ENCODE measurements at places on chromosomes 16 and 17.

DNA sequence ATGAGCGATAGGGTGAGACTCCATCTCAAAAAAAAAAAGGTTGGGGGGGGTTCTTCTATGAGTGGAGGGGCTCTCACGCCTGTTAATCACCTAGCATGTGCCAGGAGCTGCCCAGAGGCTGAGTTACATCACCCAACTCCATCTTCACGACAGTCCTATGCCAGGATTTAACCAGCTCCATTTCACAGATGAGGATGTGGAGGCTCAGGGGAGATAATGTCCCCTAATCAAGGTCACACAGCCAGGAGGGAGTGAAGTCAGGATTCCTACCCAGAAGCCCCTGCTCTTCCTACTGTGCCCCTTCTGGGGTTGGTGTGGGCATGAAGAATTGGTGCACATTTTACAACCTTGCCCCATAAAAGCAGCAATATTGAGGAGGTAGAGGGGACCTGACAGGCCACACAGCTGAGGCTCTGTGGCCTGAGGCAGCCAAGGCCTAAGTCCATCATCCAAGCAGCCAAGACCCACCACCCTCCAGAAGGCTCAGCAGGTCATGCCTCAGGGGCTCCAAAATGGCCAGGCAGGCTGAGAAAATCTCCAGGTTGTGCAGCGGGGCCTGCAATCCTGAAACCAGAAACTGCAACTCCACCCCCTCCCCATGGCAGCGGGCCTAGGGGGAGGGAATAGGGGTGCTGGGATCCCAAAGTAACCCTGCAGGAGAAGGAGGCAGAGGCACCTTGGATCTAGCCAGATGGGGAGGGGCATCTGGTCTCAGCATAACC, 6.9 kb downstream of the PPY start:
- no peak for DNase-seq

GRCh38 chr16:69106491-69107315, 1.2 kb downstream of the HAS3 start:
- DNase-seq = no peak

GRCh38 chr17:80931421-80932265, 60.0 kb upstream of the CHMP6 start:
- no peak for DNase-seq

DNA sequence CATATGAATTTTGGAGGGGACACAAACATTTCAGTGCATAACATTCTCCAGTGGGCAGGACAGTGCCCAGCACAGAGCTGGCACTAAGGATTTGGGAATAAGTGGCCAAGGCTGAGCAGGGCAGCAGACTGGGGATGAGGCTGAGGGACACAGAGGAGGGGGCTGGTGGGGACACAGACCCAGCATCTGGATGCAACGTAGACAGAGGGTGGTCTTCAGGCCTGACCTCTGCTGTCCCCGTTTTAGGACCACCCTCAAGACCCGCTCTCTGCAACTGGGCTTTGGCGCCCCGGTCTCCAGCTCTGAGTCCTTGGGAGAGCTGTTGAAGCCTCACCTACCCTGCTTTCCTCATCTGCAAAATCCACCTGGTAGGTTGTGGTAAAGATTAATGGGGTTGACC, 3.3 kb upstream of the PRSS33 start:
- DNase-seq = no peak

DNA sequence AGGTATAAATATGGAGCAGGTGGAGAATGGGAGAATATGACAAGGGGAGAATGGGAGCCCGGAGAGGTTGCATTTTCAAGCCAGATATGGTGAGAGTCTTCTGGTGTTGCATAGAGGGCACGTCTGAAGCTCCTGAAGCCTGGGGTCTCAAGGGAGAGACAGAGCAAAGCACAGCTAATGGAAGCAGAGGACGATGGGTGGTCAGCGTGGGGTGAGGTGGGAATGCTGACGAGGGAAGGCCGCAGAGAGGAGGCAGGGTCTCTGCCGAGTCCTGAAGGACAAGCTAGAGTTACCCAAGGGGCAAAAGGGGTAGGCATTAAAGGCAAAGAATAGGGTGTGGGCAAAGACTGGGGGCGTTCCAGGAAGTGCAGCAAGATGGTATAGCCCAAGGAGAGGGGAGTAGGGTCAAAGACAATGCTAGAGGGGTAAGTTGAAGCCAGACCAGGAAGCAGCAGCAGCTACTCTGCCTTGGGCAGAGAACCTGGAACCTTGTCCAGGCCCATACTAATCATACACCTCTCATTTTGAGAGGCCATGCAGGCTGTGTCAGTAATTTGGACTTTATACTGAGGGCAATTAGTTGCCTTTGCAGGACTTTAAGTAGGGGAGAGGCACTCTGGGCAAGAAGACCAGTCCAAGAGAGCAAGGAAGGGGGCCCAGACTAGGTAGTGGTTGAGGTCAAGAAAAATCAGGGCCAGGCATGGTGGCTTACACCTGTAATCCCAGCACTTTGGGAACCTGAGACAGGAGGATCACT, 2.7 kb downstream of the OTOP3 start:
- no peak for DNase-seq

- no peak for DNase-seq
Observed at GRCh38 chr17:21288571-21289017, 4.1 kb downstream of the MAP2K3 start.

- no peak for DNase-seq
Observed at GRCh38 chr16:89077076-89077475, 16.6 kb upstream of the ACSF3 start.

DNA sequence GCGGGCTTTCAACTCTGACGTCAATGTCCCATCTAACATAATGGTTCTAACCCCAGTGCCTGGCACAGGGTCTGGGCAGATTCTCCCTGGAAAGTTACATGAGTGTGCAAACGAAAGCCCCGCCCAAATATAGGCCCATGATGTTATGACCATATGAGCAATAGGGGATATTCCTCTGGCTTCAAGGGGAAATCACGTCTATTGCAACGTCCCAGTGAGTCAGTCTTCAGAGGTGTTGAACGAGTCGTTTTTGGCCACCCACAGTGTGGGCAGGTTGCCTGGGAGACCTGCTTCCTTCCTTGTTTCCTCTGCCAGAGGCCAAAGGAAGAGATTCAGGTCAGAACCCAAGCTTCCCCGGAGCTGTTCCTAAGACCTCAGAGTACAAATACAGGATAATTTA, 30.3 kb downstream of the PIK3R5 start:
- no peak for DNase-seq

DNA sequence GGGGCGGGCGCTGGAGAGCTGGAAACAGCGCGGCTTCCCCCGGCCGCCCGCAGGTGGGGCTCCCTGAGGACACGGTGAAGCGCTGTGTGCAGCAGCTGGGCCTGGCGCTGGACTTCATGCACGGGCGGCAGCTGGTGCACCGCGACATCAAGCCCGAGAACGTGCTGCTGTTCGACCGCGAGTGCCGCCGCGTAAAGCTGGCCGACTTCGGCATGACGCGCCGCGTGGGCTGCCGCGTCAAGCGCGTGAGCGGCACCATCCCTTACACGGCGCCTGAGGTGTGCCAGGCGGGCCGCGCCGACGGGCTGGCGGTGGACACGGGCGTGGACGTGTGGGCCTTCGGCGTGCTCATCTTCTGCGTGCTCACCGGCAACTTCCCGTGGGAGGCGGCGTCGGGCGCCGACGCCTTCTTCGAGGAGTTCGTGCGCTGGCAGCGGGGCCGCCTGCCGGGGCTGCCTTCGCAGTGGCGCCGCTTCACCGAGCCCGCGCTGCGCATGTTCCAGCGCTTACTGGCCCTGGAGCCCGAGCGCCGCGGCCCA, 27.8 kb downstream of the SBK1 start:
- no peak for DNase-seq

DNA sequence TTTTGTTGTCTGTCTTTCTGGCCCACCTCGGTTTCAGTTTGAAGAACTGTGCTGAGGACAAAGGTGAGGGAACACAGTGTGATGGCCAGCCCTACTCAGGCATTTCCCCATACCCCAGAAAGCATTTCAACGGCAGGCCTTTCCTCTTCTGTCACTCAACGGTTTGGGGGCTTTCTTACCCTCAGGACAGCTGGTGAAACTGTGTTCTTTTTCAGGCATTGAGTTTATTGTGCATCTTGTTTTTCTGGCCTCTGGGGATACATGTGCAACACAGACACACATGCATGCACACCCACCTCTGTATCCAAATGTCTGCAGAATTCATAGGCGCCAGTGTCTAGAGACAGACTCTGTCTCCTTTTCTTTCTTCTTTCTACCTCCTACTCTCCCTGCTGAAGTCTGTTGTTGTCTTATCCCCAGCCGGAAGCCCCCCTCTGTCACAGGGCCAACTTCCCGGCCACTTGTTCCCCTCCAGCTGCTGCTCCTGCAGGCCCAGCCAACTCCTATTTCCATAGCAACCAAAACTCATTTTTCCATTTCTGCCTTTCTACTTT, 17.0 kb downstream of the CHD9 start:
- DNase-seq = no peak

DNA sequence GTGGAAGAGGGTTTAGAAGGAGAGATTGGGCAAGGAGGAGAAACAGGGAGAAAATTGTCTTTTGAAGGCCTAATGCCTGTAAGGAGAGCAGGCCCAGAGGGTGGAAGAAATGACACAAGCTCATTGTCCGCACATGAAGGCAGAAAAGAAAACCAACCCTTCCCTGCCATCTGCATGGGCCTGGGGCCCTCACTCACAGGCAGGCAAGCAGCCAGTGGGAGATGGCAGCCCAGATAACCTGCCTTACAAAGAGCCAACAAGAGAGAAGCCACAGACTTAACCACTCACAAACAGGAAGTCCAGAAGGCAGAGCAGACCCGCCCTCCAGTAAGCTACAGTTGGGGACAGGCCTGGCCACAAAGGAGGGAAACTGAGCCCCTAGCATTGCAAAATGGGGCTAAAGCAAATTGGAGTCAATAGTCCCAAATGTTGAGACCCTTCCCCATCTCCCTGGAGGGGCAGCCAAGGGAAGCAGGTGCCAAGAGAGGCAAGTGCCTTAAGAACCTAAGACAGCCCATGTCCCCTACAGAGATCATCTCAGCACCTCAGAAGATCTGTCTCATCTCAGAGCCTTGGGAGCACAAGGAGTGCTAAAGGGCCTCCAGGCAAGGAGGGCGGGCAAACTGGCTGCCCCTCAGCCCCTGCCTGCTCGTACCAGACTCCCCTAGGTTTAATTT, 7.3 kb upstream of the TSPOAP1 start:
- DNase-seq = no peak

- no peak for DNase-seq
Observed at GRCh38 chr17:27762527-27763305, 37.6 kb downstream of the NOS2 start.

GRCh38 chr16:48609652-48610029, 339 bp downstream of the N4BP1 start:
- DNase-seq = no peak

GRCh38 chr17:37888881-37889280, 35.3 kb upstream of the TBC1D3K start:
- no peak for DNase-seq

- no peak for DNase-seq
Observed at GRCh38 chr16:81496321-81496720, 51.7 kb downstream of the CMIP start.

- no peak for DNase-seq
Observed at GRCh38 chr16:15553313-15554088, 89.5 kb downstream of the MARF1 start.

DNA sequence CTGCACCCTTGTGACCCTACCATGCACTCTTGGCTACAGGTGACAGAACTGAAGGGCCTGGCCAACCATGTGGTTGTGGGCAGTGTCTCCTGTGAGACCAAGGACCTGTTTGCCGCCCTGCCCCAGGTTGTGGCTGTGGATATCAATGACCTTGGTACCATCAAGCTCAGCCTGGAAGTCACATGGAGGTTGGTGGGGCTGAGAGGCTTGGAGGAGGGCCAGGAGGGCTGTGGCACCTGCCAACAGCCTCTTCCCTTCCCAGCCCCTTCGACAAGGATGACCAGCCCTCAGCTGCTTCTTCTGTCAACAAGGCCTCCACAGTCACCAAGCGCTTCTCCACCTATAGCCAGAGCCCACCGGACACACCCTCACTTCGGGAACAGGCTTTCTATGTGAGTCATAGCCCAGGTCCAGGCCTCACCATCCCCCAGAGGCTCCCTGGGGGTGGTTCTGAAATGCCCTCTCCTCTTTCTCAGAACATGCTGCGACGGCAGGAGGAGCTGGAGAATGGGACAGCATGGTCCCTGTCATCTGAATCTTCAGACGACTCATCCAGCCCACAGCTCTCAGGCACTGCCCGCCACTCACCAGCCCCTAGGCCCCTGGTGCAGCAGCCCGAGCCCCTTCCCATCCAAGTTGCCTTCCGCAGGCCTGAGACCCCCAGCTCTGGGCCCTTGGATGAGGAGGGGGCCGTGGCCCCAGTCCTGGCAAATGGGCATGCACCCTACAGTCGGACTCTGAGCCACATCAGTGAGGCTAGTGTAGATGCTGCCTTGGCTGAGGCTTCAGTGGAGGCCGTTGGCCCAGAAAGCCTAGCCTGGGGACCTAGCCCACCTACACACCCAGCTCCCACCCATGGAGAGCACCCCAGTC, 13.0 kb downstream of the RIPOR1 start:
- DNase-seq = no peak

- no peak for DNase-seq
Observed at GRCh38 chr16:159136-159849, 6.5 kb upstream of the HBM start.

DNA sequence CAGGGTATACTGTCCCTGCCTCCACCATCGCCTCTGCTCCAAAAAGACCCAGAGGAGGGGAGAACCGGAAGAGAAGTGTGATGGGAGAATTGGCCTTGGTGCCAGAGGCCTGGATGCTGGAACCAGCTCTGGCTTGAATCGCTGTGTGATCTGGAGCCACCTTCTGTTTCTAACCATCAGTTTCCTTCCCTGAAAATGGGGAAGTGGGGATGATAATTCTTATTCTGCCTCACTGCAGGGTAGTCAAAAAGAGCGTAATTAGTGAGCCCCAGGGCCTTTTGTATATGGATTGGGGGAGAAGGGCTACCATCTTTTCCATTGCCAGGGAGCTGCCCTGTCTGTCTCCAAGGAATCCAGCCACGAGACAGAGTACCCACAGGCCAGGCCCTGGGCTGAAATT, 52.2 kb downstream of the CCT6B start:
- no peak for DNase-seq

GRCh38 chr17:40032322-40033320, 17.4 kb downstream of the CSF3 start:
- no peak for DNase-seq

GRCh38 chr17:72788950-72789585, 303.4 kb downstream of the SLC39A11 start:
- no peak for DNase-seq

- DNase-seq = no peak
Observed at GRCh38 chr16:87665193-87665592, 62.9 kb downstream of the JPH3 start.

DNA sequence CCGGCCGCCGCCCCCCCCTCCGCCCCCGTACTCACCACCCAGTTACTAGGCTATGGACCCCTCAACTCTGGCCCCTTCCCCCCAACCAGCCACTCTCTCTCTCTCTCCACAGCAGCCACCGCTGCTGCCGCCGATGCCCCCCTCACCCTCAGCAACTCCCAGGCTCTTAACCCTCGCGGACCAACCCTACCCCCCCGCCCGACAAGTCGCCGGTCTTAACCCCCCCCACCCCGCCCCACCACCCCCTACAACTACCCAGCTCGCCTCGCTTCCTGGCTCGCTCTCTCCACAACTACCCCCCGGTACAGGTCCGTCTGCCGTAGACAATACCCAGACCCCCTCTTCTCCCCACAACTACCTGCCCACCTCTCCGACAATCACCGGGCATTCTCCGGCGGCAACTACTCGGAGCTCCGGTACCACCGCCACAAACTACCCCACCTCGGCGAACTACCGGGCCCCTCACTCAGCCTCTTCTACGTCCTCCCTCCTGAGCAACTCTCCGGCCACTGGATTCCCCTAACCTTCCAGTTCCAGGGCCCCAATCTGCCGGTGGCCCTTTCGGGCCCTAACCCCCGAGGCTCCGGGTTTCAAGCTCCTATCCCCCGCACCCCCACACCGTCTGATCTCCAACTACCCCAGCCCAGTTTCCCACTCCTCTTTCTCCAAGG, 702 bp downstream of the PHF23 start:
- no peak for DNase-seq

GRCh38 chr16:57591086-57591869, 37.2 kb upstream of the ADGRG1 start:
- DNase-seq = peak; percentile 37

Measured in stimulated activated CD4-positive, alpha-beta T cell treated with anti-CD3 and anti-CD28 coated beads, Interleukin-1b, Interleukin-23, amount 100 ng/mL, for 1 hour (primary cell).